ENCODE measurements at places on chromosomes 12 and 14.

GRCh38 chr12:77328326-77328725, 263.0 kb upstream of the E2F7 start:
- no peak for DNase-seq

DNA sequence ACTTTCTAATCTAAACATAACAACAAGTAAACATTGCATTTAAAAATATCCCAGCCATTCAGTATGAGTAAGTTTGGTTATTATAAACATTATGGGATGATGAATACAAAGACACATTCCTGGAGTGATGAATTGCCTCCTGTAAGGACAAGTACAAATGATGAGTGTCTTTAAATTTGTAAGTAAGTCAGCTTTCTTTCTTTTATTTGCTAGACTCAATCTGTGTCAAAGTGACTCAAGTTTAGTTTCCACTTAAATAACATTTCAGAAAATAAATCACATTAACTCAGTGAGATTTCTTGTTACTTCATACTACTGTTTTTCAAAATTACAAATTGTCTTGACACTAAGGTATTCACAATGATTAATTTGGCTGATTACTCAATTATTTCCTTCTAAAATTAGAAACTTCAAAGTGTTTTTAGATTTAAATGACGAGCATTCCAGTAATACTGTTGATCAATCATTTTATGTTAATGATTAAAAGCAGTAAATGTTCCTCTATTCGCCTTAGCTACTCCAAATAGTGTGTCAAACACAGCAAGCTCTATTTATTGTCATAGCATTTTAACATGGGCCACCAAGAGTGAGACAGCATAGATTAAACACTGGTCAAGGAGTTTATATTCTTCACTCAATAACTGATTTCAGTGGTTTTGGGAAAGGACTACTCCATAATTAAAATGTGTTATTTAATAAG, 658.0 kb upstream of the MDGA2 start:
- DNase-seq = no peak

DNA sequence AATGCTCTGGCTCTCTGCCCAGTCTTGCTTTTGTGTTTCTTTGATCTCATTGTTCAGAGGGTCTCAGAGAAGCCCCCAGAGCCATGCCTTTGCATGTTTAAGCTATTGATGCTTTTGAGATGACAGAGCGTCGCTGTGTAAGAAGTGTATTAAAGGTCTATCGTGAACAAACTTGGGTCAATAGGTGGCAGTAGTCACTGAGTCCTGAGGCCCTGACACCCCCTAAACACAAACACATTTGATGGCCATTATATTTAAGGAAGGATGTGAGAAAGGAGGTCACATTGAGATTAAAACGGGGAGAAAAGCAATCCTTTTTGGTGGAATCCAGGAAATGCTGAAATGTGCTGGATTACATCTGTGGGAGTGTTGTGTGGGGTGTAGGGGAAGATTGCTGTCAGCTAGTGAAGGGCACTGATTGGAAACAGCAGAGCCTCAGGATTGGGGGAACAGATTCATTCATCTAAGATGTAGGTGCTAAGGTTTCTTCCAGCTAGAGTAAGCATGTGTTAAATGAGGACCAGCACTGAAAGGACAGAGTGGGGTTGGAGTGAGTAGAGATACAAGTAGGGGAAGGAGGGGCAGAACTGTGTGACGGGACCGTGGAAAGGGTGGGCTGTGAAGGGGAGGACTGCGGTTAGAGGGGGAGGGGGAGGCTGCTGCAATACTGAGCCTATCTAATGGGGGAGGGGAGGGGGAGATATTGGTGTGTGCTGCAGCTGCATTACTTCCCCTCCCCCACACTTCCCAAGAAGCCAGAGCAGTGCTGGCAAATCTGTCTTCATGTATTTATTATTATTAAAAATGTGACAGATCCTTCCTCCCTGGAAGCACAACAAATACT, 12.7 kb downstream of the NGDN start:
- no peak for DNase-seq

DNA sequence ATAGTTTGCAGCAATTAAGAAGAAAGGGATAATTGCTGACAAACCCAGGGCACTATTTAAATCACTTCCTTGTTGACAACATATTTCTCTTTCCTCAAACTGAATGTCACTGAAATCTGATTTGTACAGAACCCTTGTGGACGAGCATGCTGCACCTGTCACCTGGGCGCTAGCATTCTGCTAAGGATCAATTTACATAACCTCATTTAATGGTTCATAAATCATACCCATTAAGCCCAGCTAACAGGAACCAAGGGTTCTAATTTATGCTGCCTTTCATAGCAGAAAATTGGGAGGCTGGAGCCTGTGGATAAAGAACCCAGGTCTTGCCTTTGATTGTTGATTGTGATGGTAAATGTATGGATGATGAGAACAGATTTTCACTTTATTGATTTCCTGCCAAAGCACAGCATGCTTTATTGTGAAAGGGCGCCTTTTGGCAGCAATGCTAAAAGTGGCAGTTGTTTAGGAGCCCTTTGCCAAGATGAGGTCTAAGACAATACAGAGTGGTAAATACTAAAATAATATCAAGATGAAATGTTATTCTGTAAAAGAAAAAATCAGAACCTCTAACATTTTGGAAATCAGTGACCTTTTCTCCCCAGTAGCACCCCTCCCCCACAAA, 95.4 kb downstream of the NKX2-1 start:
- DNase-seq = no peak

DNA sequence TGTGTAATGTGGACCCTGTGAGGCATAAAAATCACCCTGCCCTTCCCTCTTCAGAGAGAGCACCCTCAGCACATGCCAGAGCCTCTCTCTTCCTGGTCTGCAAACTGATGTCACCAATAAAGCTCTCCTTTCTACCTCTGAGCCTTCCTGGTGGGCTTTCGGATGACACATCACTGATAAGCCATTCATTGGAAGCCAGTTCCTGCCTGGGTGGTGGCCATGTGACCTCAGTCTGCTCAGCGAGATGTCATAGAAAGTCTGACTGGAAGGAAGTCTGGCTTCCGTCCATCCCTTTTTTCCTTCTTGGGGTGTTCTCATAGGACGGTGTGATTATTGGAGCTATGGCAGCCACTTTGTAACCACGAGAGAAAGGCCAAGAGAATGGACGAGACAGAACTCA, 95.7 kb downstream of the PIWIL1 start:
- no peak for DNase-seq

DNA sequence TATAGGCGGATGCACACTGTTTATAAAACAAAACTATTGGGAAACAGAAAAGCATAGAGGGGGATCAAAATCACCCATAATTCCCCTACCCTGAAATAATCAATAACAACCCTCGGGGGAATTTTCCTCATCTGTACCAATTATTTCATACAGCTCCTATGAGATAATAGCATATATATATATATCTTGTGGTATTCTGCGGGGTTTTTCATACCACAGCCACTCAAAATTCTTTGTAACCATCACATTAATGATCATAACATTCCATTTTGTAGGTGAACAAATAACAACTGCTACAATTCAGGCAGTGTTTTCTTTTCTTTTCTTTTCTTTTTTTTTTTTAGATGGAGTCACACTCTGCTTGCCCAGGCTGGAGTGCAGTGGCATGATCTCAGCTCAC, 35.3 kb downstream of the P2RX7 start:
- DNase-seq = no peak

DNA sequence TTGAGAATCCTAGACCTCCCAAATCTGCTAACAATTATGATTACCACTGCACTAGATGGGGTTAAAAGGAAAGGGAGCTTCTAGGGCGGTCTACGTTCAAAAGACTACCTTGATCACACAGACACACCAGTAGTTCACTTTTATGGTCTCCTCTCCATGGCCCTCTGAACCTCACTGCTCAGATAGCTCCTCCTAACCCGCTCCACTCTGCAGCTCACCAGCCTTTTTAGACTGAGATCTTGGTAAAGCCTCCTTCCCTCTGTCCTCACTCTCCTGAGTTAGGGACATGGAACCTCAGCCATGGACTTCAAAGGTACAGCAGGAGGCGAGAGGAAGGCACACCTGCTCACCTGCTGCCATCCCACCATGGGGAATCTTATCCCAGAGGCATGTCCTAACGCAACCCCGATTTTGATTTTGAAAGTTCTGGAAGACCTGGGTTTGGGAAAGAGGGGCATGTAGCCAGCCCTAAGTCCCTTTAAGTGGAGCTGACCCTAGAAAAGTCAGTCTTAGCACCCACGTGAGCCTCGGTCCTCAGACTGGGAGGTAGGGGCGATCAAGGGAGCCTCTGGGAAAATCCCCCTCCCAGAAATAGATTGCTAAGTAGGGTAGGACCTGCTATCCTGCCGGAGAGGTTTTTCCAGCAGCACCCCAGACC, 1.3 kb downstream of the ZNF219 start:
- DNase-seq = no peak

DNA sequence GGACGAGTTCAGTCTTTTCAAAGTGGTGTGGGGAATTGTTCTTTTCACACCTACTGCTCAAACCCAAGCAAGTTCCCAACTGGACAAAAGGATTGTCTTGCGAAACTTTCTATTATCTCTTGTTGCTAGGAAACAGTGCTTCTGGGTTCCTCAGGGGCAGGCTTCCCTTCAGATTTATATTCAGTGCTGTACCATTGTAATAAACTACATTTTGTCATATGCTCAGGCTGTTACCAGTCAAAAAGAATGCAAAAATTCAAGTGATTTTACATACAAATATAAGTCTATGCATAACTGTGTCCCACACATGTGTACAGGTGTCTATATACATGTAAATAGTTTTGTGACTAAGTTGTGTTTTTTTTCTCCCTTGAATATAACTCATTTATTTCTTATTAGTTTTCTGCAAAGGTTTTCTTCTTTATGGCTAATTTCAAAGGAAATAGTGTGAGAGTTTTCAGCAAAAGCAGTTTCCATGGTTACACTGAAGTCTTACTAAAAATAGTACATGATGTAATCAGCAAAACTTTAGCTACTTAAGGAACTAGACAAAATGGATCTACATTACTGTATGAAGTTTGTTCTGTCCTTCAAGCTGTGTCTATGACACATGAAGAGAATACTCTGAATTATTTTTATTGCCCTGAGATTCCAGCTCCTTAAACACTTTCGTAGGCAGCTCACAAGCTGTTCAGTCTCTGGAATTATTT, 430.2 kb upstream of the TMPO start:
- no peak for DNase-seq

GRCh38 chr14:100523843-100524169, 63.4 kb downstream of the BEGAIN start:
- no peak for DNase-seq

- DNase-seq = peak; percentile 4
Measured at GRCh38 chr12:153080-153746, 60.7 kb downstream of the SLC6A12 start.

GRCh38 chr12:73220951-73221350, 948.8 kb downstream of the TRHDE start:
- no peak for DNase-seq

- DNase-seq = no peak
Measured at GRCh38 chr14:58455593-58456265, 28.2 kb downstream of the KIAA0586 start.

GRCh38 chr12:1498199-1498740, 96.1 kb downstream of the FBXL14 start:
- DNase-seq = no peak

DNA sequence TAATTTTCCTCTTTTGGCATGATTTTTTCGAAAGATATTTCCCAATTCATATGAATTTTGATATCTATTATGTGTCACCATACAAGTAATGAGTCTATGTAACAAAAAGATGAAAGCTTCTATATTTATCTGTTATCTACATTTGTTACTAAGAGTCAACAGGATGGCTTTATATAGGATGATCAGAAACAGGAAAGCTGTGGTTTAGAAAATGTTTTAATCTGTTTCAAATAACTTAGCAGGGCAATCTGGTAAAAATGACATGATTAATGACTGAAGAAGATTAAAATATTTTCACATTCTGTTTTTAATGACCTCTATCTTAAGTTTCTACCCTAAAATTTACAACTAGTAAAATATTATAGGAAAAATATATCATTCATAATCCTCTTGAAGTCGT, 105.8 kb downstream of the MSRB3 start:
- DNase-seq = no peak

- no peak for DNase-seq
Measured at GRCh38 chr12:110861729-110862128, 14.9 kb downstream of the CCDC63 start.

- no peak for DNase-seq
Measured at GRCh38 chr12:69684466-69684865, 14.6 kb downstream of the BEST3 start.

- peak; percentile 86 for DNase-seq
Measured at GRCh38 chr14:70600382-70601157, at the start of gene MED6. MED6 (minus strand) TSS chr14:70600655; CDS start chr14:70600637, 18 bp downstream.

DNA sequence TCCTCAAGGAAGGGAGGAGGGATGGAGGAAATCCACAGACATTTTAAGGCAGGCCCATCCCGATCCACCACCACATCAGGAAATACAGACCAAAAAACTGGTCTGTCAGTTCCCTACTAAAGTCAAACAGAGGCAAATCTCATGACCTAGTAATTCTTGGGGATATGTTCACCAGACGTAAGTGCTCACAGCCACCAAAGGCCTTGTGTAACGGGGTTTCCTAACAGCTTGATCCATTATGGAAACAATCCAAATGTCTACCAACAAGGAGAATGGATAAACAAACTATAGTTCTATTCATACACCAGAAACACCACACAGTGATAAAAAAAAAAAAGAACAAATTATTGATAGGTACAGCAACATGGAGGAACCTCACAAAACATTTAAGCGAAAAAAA, 72.9 kb downstream of the PRKAB1 start:
- DNase-seq = no peak

GRCh38 chr12:129659961-129660622, 243.7 kb downstream of the TMEM132D start:
- DNase-seq = no peak

GRCh38 chr12:128290938-128291337, 24.0 kb downstream of the TMEM132C start:
- DNase-seq = no peak

- no peak for DNase-seq
Measured at GRCh38 chr14:73503648-73504047, 12.9 kb downstream of the RIOX1 start.

DNA sequence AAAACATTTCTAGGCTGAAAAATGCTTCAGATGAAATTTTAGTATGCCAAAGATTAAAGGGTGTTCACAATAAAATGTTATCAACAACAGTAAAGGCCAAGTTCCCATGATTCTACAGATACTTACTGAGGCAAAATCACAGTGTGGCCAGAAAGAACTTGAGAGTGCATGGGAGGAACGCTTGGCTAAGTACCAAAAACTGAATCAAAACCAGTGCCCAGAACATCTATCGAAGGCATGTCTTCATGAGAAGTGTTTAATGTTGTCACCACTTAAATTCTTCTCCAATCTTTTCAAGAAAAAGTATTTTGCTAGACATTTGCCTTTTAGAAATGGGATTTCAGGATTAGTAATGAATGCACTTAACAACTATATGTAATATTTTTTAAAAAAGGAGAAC, 41.5 kb downstream of the KIF21A start:
- no peak for DNase-seq

Data from effector memory CD4-positive, alpha-beta T cell (primary cell).